ENCODE measurements at places on chromosomes 4 and X.

GRCh38 chr4:142265946-142266345, 580.2 kb downstream of the INPP4B start:
- DNase-seq = no peak

DNA sequence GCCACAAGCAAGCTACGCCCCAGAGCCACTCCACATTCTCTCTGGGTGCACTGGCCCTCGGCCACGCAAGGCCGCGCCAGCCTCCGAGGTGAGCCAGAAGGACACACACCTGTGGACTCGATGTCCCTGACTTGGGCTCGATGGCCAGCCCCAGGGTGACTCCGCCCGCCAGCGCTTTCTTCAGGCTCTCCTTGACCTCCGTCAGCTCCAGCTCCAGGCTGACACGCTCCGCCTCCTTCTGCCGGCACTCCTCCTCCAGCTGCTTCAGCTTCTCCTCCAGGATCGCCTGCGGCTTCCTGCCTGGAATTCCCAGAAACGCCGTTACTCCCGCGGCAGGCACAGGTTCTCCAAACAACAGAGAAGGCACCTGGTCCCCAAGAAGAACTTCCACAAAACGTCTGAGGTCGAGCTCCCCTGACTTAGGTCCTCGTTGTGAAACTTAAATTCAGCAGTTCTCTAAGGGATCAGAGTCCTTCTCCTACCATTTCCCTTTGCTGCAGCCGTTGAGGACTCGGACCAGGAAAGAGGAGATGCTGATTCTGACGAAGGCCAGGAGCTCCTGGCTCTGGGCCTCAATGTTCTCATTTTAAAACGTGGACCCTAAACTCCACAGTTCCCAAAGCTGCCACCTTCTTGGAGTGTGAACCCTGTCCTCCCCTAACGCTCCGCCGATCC, 166.8 kb downstream of the AFAP1 start:
- no peak for DNase-seq

- no peak for DNase-seq
Measured at GRCh38 chrX:121260596-121261240, 213.3 kb downstream of the GLUD2 start.

DNA sequence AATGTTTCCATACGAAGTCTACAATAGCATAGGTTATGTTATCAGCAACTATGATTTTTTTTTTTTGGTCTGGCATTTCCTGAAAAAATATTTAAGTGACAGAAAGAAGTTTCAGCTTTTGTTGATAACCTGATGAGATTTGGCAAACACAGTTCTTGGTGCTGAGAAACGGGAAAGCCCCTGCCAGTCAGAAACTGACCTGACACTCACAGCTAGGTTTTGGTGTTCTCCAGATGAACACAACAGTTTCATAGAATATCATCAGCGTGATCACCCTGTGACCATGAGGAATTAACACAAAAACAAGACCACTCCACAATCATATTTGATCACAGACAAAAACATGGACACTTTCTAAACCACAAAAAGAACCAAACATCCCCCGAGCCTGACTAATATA, 152.5 kb upstream of the DCAF8L1 start:
- DNase-seq = no peak
